Breast epithelium (tissue), 4 donors: ENCODE measurements at places on chromosomes 6 and 20. TPM values are rescaled to one million over a fixed set of nuclear protein-coding genes. Genes with fewer than 3 reads are reported as not detected.

Gene KCNG1
- not detected for total RNA-seq

DNA sequence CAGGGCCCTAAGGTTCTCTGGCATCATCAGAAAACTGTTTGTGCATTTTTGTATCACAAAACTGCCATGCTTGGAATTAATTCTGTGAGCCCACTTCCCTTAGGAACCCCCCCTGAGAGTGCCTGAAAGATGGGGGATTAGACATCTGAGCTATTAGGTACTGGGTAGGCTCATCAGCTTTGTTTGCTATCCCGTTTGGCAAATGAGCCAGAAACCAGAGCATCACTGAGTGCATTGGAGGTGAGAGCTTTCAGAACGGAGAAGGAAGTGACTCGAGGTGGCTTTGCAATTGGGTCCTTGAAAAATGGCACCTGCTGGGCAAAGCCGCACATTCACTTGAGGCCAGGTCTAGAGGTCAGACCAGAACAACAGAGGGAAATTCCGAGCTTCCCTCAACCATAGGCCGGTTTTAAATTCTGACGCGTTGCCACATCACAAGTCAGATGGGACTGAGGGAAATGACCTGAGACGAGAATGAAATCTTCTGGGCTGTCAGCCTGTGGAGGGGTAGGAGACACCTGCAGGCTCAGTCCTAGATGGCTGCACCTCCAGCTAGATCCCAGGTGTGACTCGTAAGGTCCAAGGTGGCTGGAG lies 8.4 kb upstream of the GLP1R start:
- no peak for DNase-seq

Gene ENPP4
- total RNA-seq, result 13.8 TPM

Gene BANF2
- not detected for total RNA-seq

DNA sequence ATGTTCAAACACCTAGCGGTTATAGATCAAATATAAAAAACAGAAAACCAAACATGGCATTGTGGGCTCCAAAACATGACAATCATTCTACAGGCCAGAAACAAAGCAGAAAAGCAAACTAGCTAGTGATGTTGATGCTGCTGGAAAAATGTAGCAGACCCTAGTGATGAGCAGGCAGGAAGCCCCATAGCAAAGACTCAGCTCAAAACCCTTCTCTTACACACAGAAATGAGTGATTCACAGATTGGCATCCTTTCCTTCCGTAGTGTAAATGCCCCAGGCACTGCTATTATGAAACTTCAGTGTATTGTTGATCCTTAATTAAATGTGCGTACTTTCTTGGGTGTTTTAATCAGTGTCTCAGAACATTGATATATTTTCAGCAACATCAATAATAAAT lies 425.1 kb downstream of the UTRN start:
- no peak for DNase-seq

Gene GUCA1A
- total RNA-seq, result not detected

Gene ANKRD66
- not detected for total RNA-seq

- no peak for DNase-seq
Observed at GRCh38 chr20:61500791-61501321, 248.8 kb downstream of the CDH4 start.

GRCh38 chr6:130407032-130407431 lies 41.2 kb downstream of the TMEM200A start:
- DNase-seq, result no peak

DNA sequence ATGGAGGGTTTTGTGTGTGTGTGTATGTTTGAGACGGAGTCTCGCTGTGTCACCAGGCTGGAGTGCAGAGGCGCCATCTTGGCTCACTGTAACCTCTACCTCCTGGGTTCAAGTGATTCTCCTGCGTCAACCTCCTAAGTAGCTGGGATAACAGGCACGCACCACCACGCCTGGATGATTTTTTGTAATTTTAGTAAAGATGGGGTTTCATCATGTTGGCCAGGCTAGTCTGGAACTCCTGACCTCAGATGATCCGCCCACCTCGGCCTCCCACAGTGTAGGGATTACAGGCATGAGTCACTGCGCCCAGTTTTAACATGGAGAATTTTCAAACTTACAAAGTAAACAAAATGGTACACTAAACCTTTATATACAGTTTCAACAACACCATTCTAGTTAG lies 22.8 kb downstream of the AMD1 start:
- no peak for DNase-seq

DNA sequence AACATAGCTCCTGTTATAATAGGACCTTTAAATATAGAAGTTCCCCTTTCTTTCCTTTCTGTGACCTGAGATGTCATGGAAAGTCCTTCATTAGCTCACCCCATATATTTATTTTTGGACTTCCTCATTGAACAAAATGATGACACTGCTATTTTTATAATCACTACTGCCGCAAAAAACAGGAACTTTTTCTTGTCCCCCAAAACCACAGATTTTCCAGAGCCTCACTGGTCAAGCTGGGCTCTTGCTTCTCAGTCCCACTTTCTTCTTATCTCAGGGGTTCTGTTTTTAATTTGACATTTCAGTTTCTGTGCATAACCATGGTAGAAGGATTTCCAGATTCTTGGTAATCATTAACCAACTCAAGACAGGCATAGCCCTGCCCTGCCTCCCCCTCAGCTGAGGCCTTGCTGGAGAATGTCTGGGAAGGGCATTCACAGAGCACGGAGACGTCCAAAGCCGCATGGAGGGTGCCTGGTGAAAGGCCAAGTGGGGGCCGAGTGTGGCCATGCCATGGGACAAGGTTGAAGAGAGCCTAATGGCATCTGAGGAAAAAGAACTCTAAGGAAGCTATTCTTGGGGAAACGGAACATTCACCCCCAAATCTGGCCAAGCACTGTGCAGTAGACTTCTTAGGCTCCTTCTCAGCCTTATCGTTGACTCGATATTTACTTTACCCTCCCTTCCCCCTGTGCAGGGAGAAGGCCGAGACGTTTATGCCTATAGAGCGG lies 73.7 kb downstream of the EDN1 start:
- DNase-seq, result no peak

Gene KCNK15
- 5.6 TPM for total RNA-seq

DNA sequence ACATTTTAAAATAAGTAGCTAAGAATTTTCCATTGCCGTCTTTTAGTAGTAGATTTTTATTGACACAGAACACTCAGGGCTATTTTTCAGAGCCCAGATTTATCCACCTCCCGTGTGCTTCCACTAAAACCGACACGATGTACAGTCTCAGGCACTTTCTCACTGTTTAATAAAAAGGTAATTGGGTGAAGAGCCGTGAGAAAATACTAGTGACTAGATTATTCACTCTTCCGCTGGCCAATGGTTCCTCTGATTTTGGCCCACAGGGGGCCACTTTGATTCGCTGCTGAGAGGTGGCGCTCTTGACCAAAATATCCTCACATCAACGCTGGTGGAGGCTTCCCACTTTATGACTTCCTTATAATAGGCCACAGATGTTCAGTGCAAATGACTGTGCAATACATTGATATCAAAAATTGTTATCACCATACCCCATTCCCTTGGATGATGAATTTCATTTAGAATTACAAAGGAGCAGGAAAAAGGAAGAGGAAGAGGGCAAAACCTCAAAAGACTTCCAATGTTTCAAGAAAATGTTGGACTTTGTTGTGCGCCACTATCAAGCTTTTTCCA lies 12.3 kb upstream of the HDDC2 start:
- peak; percentile 53 for DNase-seq

DNA sequence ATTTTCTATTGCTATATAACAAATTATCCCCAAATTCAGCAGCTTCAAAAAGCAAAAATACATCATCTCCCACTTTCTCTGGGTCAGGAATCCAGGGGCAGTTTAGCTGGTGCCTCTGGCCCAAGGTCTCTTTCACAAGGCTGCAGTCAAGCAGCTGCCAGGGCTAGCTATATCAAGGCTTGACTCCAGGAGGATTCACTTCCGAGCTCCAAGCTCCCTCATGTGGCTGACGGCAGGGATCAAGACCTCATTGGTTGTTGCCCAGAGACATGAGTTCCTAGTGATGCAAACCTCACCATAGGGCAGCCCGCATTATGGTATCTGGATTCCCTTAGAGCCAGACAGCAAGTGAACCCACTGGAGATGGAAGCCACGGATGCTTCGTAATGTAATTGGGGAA lies 1.3 kb upstream of the VNN1 start:
- DNase-seq, result no peak

Gene PGC
- 3.2 TPM for total RNA-seq

GRCh38 chr20:10924644-10925201 lies 250.9 kb upstream of the JAG1 start:
- no peak for DNase-seq

- no peak for DNase-seq
Observed at GRCh38 chr20:35702051-35702823, 3.0 kb downstream of the ROMO1 start.

DNA sequence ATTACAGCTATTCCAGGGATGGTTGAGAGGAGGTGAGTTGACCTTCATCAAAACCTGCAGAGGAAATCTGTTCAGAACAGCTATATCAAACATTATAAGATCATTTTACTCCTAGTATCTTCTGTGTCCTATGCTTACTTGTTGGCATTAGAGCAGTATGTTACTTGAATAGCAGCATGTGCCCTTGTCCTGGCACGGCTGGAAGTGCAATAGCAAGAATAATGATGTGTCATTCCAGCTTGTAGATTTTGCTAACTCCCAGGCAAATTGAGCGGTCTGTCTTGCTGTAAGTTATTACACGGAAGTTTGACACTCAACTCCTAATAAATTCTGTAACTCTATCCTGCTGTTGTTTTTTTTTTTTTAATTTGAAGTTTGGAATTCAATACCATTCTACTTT lies 385.5 kb downstream of the TENT5A start:
- DNase-seq, result no peak

Gene ANKRD6
- total RNA-seq, result 23.7 TPM

Gene SPEF1
- total RNA-seq, result 0.88 TPM

Gene SNAP91
- not detected for total RNA-seq

DNA sequence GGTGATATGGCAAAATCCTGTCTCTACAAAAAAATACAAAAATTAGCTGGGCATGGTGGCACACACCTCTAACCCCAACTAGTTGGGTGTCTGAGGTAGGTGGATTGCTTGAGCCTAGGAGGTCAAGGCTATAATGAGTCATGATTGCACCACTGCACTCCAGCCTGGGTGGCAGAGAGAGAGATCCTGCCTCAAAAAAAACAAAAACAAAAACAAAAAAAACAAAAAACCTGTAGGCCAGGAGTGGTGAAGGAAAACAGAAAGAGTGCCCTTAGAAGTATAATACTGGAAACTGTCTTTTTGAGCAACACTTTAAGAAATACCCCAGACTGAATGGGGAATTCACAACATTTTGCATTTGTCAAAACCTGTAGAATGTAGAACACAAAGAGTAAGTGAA lies 85.3 kb downstream of the JARID2 start:
- DNase-seq, result no peak

Gene ALDH8A1
- 1.5 TPM for total RNA-seq

DNA sequence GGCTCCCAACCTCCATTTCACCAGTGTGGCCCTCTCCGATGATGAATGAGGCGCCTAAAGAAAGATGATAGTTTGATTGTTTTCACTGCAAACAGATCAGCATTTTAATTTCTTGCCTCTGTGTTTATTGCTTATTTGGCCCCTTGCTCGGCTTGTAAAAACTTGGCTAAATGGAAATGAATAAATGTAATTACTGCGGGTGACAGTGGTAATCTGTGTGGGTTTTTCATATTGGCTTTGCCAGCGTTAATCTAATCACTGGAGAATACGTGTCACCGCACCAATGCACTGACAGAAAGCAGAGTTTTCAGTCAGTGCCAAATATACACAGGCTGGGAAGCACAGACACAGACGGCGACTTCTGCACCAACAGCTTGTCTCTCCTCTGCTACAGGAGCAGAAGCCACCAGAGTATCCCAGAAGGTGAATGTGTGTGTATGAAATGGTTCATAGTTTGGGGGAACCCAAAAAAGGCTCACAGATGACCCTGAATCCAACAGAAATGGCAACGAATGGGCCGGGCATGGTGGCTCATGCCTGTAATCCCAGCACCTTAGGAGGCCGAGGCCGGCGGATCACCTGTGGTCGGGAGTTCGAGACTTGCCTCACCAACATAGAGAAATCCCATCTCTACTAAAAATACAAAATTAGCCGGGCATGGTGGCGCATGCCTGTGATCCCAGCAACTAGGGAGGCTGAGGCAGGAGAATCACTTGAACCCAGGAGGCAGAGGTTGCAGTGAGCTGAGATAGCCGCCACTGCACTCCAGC lies 534.0 kb downstream of the PKHD1 start:
- DNase-seq, result no peak

- no peak for DNase-seq
Observed at GRCh38 chr6:108254433-108255410, 6.1 kb downstream of the SNX3 start.

GRCh38 chr20:46204594-46205186 lies 86.6 kb downstream of the CD40 start:
- no peak for DNase-seq

Gene HTR1E
- total RNA-seq, result not detected

Gene BFSP1
- total RNA-seq, result 0.80 TPM

Gene BTN1A1
- not detected for total RNA-seq

DNA sequence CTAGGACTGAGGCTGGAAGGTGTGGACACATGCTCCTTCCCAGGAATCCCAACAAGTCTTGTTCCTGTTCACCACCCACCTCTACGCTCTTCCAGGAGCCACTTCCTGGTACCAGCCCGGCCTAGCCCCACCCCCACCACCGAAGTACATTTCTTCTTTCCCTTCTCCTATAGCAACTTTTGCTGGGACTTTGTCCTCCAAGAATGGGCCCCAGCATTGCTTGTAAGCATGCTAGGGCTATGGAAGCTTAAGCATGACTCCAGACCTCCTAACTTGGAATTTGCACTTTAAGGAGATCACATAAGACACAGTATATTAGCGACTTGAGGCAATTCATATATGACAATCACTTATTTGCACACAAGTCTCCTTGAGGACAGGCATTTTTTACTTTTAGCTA lies 462.0 kb upstream of the ARID1B start:
- DNase-seq, result no peak

GRCh38 chr6:34891296-34891695 lies 2.2 kb downstream of the ANKS1A start:
- DNase-seq, result no peak

DNA sequence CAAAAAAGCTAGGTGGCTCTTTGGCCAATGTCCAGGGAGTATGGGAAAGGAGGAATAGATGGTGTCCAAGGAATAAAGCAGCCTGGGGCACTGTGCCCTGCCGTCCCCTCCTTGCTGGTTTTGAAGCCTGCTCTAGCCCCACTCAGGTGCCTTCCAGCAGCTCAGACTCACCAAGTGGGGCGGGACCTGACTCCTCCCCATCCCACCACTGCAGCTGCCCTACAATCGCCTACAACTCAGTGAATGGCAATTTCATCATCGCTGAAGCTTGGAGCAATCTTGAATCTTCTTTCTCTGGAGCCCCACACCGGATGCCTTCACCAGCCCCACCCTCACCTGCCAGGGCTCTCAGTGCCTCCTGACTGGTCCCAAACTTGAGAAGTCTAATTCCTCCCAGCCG lies 56.4 kb upstream of the NXT1 start:
- no peak for DNase-seq

DNA sequence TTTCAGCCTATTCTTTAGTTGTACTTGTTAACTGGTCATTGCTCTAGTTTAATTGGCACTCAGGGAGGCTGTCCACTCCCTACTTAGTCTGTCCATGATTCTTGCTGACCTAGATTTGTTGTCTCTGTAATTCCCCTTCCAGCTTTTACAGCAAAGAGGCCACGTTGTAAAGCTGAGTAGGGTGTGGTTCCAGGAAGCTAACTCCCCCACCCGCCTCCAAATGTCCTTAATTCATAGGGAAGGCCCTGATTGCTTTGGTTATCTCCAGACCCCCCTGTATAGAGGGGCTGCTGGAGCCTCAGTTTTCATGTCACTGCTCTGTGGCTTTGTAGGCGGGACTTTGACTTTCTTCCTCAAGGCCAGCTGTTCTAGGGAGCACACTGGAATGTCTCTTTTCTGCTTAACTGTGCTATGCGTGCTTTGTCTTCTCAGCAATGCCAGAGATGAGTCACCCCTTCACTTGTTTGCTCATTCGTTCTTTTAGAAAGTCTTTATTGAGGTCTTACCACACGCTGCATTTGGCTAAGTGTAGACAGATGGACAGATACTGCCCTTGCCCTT lies 175.1 kb upstream of the JAG1 start:
- no peak for DNase-seq
